ENCODE measurements at places on chromosomes 5 and 9. TPM values are rescaled to one million over a fixed set of nuclear protein-coding genes. Genes with fewer than 3 reads are reported as not detected.

TMOD1 gene
- 0.14 TPM for total RNA-seq

OR1J2 gene
- not detected for total RNA-seq

PLEKHG4B gene
- total RNA-seq, result 1.7 TPM

PKD2L2 gene
- total RNA-seq, result not detected

USP20 gene
- 11.3 TPM for total RNA-seq

OLFML2A gene
- 0.88 TPM for total RNA-seq

CACNA1B gene
- not detected for total RNA-seq

CDX1 gene
- not detected for total RNA-seq

RUSC2 gene
- total RNA-seq, result 8.6 TPM

SLC28A3 gene
- total RNA-seq, result 18.3 TPM

CLIC3 gene
- total RNA-seq, result 0.91 TPM

STPG3 gene
- total RNA-seq, result not detected

NUTM2F gene
- not detected for total RNA-seq

DMRT3 gene
- not detected for total RNA-seq

SPATA31A3 gene
- not detected for total RNA-seq

TMEM215 gene
- total RNA-seq, result not detected

LHFPL2 gene
- total RNA-seq, result 43.6 TPM

IL13 gene
- total RNA-seq, result not detected

CDK5RAP2 gene
- total RNA-seq, result 43.1 TPM

MSX2 gene
- total RNA-seq, result 10.4 TPM

IL31RA gene
- total RNA-seq, result 2.4 TPM

ANKS6 gene
- total RNA-seq, result 32.2 TPM

RNF224 gene
- 1.6 TPM for total RNA-seq

ADAMTSL2 gene
- not detected for total RNA-seq

IL3 gene
- total RNA-seq, result not detected

LCN1 gene
- total RNA-seq, result not detected
